Mesothelial cell of epicardium (in vitro differentiated cells): ENCODE measurements at places on chromosomes 6 and 20. TPM values are rescaled to one million over a fixed set of nuclear protein-coding genes. Genes with fewer than 3 reads are reported as not detected.

DNA sequence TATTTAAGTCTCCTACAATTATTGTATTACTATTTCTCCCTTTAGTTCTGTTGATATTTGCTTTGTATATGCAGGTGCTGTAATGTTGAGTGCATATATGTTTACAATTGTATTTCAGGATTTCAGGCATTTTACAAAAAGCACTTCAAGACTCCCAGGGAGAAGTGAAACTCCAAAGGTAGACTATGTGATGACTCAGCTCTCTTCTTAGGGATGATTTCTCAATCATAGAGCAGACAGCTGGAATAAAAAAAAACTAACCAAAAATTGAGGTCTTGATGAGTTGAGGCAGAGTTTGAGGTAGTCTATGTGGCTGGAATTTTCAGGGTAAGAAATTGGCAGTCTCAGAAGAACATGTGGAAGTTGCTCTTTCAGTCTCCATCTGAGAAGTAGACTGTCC is 786.1 kb downstream of the TFAP2A start:
- no peak overlapping the region for H3K4me3 ChIP-seq
- DNase-seq = no peak
- peaks cover 8% of the 10 kb centered on the region for H3K36me3 ChIP-seq
- H3K27me3 ChIP-seq = no peaks in the 10 kb centered on the region

DNA sequence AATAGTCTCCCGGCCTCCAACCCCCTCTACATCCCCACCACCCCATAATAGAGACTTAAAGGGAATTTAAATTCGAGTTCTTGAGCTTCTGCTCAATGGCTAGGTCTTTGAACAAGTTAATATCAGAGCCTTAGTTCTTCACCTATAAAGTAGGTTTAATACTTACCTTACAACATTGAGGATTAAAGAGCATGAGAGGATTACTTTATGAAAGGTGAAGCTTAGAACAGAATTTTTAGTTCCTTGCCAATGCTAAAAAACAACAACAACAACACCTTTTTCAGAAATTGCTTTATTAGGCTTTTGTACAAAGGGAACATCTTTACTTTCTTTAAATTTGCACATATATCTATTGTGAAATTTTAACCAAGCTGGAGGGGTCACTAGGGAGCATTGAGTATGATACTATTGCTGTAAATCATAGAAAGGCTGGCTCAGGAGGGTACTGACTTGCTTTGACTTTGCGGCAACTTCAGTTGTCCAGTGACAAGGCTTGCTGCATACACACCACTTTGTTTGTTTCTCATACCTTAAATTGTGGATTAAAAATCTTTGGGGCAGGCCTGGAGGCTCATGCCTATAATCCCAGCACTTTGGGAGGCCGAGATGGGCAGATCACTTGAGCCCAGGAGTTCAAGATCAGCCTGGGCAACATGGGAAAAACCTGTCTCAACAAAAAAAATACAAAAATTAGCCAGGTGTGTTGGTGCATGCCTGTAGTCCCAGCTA is 9.7 kb downstream of the TOP1 start:
- no peak overlapping the region for H3K4me3 ChIP-seq
- no peaks in the 10 kb centered on the region for H3K27me3 ChIP-seq
- peaks cover 6% of the 10 kb centered on the region for H3K36me3 ChIP-seq
- peak overlapping the region; percentile 30 for H3K27ac ChIP-seq

DNA sequence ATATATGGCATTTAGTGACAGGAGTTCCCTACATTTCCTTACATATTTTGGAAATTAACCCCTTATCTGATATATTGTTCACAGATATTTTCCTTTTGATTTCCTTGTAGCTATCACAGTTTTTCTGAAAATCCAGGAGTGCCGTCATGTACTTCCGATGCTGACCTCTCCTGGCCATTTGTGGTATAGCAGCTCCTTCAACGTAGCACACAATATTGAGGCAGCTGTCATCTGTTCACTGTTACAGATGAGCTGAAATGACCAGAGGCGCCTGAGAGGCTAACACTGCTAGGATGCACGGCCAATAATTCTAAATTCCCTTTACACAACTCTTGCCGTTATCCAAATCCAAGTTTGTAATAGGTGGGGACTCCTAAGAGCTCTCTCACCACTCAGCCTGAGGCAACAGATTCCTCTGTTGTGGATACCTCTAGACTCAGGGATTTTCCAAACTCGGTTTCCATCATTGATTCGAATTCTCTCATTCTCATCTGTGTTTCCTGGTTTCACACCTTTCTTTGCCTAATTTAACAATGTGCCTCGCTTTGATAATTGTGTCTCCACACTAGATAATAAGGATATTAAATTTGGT is 53.0 kb downstream of the MMUT start:
- no peaks in the 10 kb centered on the region for H3K36me3 ChIP-seq
- H3K4me3 ChIP-seq = no peak overlapping the region

DNA sequence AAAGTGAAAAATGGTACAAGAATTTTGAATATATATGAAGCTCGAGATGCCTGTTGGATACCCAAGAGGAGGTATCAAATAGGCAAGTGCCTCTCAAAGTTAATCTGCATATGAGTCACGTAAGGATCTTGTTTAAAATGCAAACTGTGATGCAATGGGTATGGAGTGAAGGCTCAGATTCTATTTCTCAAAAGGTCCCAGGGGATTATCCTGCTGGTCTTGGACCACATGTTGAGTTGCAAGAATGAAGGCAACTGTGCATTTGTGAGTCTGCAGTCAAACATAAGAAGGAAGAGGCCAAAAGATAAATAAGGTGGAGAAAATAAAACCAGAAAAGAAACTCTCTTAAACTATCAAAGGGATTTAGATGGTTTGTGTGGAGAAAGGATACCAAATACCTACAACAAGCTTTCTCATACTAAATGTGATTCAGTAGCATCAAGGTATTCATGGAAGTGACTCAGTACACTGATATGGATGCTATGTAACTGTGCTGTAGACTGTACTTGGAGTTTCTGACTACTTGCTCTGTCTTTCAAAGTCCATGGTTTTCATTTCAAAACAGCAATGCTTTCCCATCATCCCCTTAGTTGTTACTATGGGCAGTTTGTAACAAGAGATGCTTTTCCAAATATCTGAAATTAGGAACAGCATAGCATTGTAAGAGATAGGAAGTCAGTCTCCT is 106.3 kb downstream of the GFRAL start:
- no peak for DNase-seq
- no peaks in the 10 kb centered on the region for H3K27me3 ChIP-seq
- H3K4me3 ChIP-seq = no peak overlapping the region
- peaks cover 8% of the 10 kb centered on the region for H3K4me1 ChIP-seq

CAGE1 gene
- 0.09 to 0.18 TPM (median 0.09 TPM) in 3 replicates for total RNA-seq

- no peak overlapping the region for H3K27ac ChIP-seq
- H3K4me3 ChIP-seq = no peak overlapping the region
- H3K27me3 ChIP-seq = no peaks in the 10 kb centered on the region
- DNase-seq = no peak
- peaks cover 6% of the 10 kb centered on the region for H3K4me1 ChIP-seq
Measured at GRCh38 chr6:95978230-95978629, 37.5 kb upstream of the FUT9 start.

LY86 gene
- not detected in 3 replicates for total RNA-seq

TSPYL4 gene
- 40.8 to 44.0 TPM (median 41.2 TPM) in 3 replicates for total RNA-seq

DNA sequence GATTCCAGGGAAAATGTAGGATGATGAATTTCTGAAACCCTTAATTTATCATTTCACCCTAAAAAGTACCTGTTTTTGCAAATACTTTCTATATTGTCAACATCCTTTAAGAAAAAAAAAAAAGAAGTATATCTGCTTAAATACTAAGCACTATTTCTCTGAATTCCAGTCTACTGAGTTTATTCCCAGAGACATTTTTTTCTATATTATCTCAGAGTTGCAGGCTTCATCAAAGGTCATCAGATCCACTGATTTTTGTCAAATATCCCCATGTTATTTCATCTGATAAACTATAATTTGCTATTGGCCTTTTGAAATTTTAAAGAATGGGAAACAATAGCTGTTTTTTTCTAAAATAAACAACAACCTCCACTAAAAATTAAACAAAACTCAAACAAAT is 357.6 kb upstream of the ID4 start:
- peaks cover 15% of the 10 kb centered on the region for H3K4me1 ChIP-seq
- no peak overlapping the region for H3K27ac ChIP-seq
- no peaks in the 10 kb centered on the region for H3K27me3 ChIP-seq
- H3K36me3 ChIP-seq = peaks cover 8% of the 10 kb centered on the region
- H3K4me3 ChIP-seq = no peak overlapping the region

- no peaks in the 10 kb centered on the region for H3K4me1 ChIP-seq
- DNase-seq = peak; percentile 10
- peaks cover 28% of the 10 kb centered on the region for H3K36me3 ChIP-seq
- no peak overlapping the region for H3K27ac ChIP-seq
- no peak overlapping the region for H3K4me3 ChIP-seq
- no peaks in the 10 kb centered on the region for H3K27me3 ChIP-seq
Measured at GRCh38 chr20:25280574-25281535, 33.0 kb downstream of the PYGB start.

DNA sequence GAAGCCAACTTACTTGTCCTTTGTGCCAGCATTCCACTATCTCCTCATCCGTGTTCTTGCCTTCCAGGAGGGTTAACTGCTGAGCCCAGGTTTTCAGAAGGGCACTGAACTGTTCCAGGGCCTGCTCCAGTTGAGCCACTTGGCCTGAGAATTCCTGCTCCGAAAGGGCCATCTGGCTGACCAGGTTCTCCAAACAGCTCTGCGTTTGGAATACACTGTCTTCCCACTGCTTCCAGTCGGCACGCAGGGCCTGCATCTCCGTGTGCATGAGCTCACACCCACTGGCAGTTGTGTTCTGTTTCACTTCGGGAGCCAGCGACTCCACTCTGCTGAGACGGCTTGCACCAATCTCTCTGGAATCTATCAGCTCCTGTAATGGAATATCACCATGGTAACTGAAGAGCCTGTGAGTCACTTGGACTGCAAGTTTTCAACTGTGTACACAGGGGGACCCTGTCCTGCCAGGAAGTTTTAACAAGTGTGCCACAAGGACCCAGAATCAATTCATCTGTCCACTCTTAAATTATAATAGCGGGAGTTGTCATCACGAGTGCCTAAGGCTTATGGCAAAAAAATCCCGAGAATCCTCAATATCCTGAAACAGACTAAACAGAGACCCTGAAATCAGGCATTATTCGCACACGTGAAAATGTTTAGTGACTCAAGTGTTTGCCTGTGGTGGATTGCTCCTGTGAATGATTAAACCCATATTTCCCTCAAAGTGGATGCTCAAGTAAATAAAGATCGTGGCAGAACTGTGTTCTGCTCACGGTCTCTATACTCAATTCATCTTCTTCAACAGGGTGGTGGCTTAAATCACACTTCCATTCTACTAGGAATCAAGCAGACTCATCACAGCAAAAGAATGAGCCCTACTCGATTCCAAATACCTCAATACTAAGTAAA is 255.9 kb downstream of the SYNE1 start:
- peak; percentile 36 for DNase-seq
- H3K36me3 ChIP-seq = peaks cover 2% of the 10 kb centered on the region
- peak overlapping the region; percentile 88 for H3K4me3 ChIP-seq
- H3K4me1 ChIP-seq = peaks cover 28% of the 10 kb centered on the region

DNA sequence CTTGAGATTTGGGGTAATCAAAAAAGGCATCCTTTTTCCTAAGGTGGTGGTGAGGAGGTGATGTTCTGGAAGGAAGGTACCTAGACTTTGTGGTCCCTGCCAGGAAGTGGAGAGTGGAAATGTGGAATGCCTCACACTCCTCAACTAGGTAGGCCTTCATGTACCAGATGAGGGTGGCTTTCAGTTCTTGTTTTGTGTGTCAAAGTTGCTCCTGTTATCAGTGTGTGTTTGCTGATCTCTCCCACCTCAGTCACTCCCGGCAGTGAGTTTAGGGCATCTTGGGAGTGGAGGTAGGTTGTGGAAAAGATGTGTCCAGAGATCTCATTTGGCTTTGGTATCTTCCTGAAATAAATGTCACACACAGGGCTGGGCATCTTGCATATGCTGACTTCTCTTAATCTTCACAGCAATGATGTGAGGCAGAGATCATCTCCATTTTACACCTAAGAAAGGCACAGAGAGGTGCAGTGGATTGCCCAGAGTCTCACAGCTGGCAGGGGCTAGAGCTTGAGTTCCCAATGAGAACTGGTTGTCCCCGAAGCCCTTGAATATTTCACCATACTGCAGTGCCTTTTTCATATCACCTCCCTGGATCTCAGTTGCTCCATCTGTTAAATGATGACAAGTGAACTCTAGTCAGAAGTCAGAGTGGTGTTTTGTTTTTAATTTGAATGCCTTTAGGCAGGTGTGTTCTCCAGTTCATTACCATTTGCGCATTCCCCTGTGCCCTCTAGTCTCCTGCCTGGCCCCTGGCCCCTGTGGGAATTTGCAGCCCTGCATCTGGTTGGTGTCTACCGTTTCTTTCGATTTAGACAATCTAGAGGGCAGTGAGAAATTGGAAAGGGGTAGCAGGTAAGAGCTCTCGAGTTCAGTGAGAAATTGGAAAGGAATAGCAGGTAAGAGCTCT is 2.9 kb downstream of the PKIG start:
- H3K4me1 ChIP-seq = peaks cover 88% of the 10 kb centered on the region
- peak overlapping the region; percentile 96 for H3K27ac ChIP-seq
- peaks cover 8% of the 10 kb centered on the region for H3K36me3 ChIP-seq
- H3K27me3 ChIP-seq = no peaks in the 10 kb centered on the region

GPLD1 gene
- 4.2 to 4.8 TPM (median 4.7 TPM) in 3 replicates for total RNA-seq
